Midbrain (tissue), 1 donor: ENCODE measurements at places on chromosomes 3 and 15.

GRCh38 chr15:99403597-99403996 is 152.3 kb downstream of the LRRC28 start:
- DNase-seq, result no peak

DNA sequence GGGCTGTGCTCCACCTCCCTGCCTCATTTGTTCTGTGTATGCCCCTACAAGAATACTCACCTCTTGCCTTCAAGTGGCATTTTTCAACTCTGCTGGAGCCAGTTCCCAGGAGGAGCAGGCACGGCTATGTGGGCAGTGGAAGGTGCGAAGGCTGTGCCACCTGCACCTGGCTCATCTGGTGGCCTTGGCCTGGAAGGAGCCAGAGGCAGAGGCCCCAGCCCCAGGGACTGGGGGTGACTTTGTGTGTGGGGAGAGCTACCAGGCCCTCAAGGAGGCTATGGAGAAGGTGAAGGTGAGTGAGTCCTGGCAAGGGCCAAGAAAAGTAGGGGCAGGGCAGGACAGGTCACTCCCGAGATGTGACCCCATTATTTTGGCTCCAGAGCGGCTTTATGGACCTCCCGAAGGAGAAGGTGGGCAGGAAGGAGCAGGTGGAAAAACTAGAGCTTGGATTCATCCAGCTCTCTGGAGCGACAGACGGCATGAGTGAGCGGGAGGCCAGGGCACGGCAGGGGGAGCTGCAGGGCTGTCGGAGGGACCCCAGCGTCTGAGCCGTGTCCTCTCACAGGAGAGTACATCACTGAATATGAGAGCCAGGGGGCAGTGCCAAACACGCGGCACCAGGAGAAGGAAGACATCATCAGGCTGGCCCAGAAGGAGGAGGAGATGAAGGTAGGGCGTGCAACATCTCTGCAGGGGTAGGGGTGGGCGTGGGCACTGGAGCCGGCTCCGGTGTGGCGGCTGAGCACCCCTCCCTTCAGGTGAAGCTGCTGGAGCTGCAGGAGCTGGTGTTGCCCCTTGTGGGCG is 57.3 kb upstream of the UBE2Q2 start:
- DNase-seq, result no peak

GRCh38 chr3:134347551-134347950 is 26.7 kb downstream of the AMOTL2 start:
- DNase-seq, result no peak

DNA sequence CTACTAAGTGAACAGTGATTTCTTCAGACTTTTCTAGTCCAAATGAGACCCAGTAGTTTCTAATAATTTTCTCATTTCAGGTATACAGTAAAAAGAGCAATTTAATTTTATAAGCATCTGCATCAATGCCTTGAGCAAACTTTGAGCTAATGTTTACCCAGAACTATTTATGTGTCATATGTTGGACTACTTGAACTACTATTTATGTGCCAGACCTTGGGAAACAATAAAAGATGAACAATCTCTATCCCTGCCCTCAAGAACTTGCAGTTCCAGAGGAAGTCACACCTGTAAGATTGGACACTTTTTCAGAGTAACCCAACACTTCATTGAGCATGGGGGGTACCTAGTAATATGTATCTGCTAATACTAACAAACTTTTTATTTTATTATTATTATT is 2.3 kb upstream of the UBE3A start:
- no peak for DNase-seq

GRCh38 chr3:30693470-30694120 is 87.2 kb downstream of the TGFBR2 start:
- peak; percentile 83 for DNase-seq

- DNase-seq, result peak; percentile 61
These were observed 602 bp upstream of the SLTM start for GRCh38 chr15:58934114-58934447.
